ENCODE measurements at places on chromosomes 4 and X. TPM values are rescaled to one million over a fixed set of nuclear protein-coding genes. Genes with fewer than 3 reads are reported as not detected.

- no peak for DNase-seq
Measured at GRCh38 chrX:141668371-141668770, 30.2 kb downstream of the SPANXD start.

GRCh38 chr4:142091691-142092182 is 455.4 kb downstream of the IL15 start:
- DNase-seq, result no peak

GRCh38 chrX:97366237-97366636 is 482.5 kb downstream of the RPA4 start:
- DNase-seq, result no peak

- no peak for DNase-seq
Measured at GRCh38 chr4:168441412-168441811, 38.9 kb downstream of the DDX60L start.

Gene C4orf33
- 16.8 TPM for total RNA-seq
